ENCODE measurements at places on chromosomes 11 and 22.

DNA sequence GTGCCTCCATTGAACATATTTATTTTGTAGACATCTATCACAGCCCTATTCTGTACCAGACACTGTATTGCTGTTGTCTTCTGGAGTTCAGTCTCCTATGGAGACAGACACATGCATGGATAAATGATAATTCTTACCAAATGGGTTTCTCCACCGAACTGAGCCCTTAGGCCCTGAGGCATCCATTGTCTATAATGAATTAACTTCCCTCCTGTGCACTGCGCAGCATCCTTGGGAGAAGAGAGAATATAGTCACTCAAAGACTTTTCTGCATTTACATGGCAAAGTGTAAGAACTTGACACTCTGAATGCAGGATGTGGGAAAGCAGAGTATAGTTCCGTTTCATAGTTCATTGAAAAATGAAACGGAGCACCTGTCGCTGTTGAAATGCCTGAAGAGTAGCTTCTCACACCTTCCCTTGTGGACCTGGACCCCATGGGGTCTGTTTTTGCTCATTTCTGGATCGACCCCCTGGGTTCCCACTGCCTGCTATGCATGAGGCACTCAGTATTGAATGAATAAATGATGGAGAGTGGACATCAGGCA is 6.2 kb downstream of the ZNRF3 start:
- DNase-seq, result no peak

- DNase-seq, result peak; percentile 70
These were observed 4.7 kb downstream of the YPEL4 start for GRCh38 chr11:57644748-57645688.

DNA sequence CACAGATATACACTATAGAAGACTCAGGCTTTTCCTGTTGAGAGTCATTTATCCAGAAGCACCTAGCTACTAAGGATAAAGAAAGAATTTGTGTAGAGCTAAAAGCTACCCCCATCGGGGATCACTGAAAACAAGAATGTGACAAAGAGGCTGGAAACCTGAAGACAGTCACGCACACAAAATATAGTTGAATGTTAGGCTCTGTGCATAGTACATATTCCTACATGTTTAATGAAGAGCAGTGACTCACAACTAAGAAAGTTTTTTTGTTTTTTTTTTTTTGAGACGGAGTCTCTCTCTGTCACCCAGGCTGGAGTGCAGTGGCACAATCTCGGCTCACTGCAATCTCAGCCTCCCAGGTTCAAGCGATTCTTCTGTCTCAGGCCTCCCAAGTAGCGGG is 8.4 kb downstream of the OR10V1 start:
- peak; percentile 6 for DNase-seq

- no peak for DNase-seq
These were observed 319.7 kb upstream of the CTSC start for GRCh38 chr11:88657076-88657738.

- DNase-seq, result no peak
These were observed 22.8 kb upstream of the GCAT start for GRCh38 chr22:37784829-37785495.

GRCh38 chr11:66889960-66890359 is 33.1 kb downstream of the LRFN4 start:
- DNase-seq, result no peak

DNA sequence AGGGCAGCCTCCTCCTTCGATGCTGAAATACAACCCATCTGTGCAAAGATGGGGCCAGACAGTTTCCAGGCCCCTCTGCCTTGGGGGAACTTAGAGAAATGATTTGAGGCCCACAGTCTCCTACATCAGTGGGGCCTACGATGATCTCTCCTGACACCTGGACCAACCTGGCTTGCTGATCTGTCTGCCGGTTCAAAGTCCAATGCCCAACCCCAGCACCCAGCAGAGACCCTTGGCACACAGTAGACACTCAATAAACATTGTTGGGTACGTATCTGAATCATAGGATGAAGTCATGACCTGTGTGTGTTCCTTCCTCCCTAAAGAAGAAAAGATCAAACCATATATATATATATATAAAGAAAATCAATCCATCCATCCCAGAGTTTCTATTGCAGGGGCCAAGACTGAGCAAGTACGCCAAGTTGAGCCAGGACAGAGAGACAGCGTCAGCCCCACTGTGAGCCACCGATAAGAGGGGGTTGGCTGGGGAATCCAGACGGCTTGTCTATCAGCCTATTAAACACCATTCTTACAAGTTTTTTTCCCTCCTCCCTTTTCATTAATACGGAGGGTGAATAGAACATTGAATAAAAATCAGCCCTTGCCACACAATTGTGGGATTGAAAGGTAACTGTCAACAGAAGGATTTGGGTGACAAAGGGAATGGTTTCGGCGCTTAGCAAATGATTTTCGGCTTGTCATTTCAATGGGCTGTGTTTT is 244.1 kb downstream of the MN1 start:
- no peak for DNase-seq

- no peak for DNase-seq
These were observed 27.0 kb upstream of the POU2AF1 start for GRCh38 chr11:111406091-111406490.

DNA sequence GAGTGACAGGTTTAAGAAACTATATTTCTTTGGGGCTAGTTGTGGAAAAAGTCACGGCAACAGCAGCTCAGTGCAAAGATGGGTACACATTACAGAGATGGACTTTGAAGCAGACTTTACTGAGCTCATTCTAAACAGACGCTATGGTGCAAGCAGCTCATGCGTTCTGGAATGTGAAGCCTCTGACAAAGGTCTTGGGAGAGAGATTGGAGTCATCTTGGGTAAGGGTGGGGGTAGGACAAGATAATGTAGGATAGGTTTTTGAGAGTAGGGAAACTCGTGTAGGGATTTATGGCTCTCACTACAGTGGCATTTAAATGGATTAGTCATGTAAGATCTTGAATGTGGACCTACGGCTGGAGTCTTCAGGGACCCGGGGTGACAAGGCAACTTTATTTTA is 36.2 kb upstream of the CLMP start:
- peak; percentile 86 for DNase-seq

DNA sequence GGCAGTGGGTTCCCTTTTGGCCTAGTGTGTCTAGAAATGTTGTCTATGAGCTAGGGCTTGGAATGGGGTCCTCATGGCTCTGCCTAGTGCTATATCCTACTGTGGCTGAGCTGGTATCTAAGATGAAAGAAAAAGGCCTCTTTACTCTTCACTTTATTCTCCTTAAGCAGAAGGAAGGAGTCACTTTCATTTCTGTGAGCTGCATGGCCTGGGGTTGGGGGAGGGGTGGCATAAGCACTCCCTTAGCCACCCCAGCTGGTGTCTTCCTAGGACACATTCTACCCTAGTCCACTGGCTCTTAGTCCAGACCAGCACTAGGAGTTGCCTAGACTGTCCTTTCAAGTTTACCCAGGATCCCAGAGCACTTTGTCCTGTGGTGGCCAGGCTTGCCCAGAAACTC is 1148.9 kb upstream of the CNTN5 start:
- no peak for DNase-seq

Data from fibroblast of upper back skin (primary cell).